CD4-positive, alpha-beta memory T cell (primary cell): ENCODE measurements at places on chromosomes 3 and 15. TPM values are rescaled to one million over a fixed set of nuclear protein-coding genes. Genes with fewer than 3 reads are reported as not detected.
A peak's percentile ranks its signal among the peaks of the same experiment; 100 is the strongest.

DNA sequence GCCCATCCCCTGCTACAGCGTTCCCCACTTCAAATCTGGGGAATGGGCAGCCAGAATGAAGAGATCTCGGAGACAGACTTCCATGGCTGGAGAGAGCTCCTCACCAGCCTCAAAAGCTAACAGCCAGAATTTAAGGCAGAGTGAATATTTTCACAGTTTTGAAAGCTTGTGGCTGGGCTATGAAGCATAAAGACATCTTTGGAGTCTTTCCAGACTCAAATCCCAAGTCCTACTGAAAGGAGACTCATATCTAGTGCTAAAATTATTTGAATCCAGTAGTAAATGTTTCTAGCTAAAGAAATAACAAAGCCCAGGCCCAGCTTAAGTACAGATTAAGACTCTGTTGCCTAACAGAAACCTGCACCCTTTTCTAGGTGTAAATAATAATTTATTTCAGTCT lies 628.4 kb upstream of the ALCAM start:
- H3K36me3 ChIP-seq = no peaks in the 10 kb centered on the region
- no peak overlapping the region for H3K27ac ChIP-seq
- no peaks in the 10 kb centered on the region for H3K4me1 ChIP-seq
- H3K27me3 ChIP-seq = no peaks in the 10 kb centered on the region
- DNase-seq = no peak
- no peak overlapping the region for H3K4me3 ChIP-seq

The ZBTB47 gene
- total RNA-seq = 1.8 TPM

DNA sequence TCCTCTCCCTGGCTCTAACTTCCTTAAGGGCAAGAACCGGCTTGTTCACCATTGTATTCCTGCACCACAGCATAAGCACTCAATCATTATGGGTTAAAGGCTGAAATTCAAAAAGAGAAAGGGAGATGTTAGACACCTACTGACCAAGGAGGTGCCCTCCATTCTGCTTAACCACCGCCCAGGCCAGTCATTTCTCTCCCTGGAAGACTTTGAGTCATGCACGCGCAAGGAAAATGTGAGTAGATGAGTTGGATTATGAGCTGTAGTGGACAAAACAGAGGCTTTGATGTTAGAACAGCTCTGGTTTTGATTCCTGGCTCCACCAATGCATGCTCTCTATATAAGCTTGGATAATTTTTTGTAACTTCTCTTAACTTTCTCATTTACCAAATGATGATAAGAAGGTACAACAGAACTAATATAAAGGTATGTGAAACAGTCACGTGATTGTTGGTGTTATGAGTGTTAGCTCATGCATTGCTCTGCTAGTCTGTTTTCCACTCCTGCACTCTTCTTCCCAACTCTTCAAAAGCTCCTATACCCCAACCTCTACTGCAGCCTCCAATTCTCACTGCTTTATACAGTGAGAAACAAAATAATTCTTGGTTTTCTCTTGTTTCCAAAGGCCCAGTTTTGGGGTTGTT lies 148.4 kb upstream of the ATP11B start:
- H3K27ac ChIP-seq = no peak overlapping the region
- no peaks in the 10 kb centered on the region for H3K4me1 ChIP-seq
- H3K27me3 ChIP-seq = no peaks in the 10 kb centered on the region
- no peak overlapping the region for H3K4me3 ChIP-seq
- H3K36me3 ChIP-seq = no peaks in the 10 kb centered on the region

The RTP3 gene
- total RNA-seq = not detected

The ALDH1A2 gene
- 0.83 TPM for total RNA-seq

The ZNF502 gene
- total RNA-seq = 3.4 TPM

- H3K4me3 ChIP-seq = peak overlapping the region; percentile 2
- peaks cover 6% of the 10 kb centered on the region for H3K36me3 ChIP-seq
- H3K27ac ChIP-seq = peak overlapping the region; percentile 88
- no peaks in the 10 kb centered on the region for H3K27me3 ChIP-seq
- H3K4me1 ChIP-seq = peaks cover 84% of the 10 kb centered on the region
These were observed 34.3 kb downstream of the IRAK2 start for GRCh38 chr3:10198761-10199649.

GRCh38 chr3:112822064-112823055 lies 24.3 kb downstream of the CD200R1L start:
- no peaks in the 10 kb centered on the region for H3K36me3 ChIP-seq
- H3K27me3 ChIP-seq = no peaks in the 10 kb centered on the region
- no peak overlapping the region for H3K27ac ChIP-seq
- no peaks in the 10 kb centered on the region for H3K4me1 ChIP-seq
- DNase-seq = no peak
